ENCODE measurements at places on chromosomes 2 and 18. TPM values are rescaled to one million over a fixed set of nuclear protein-coding genes. Genes with fewer than 3 reads are reported as not detected.

SKOR2 gene
- polyA plus RNA-seq, result not detected

RAMP1 gene
- polyA plus RNA-seq, result not detected

GRCh38 chr18:70333757-70334156, 44.9 kb downstream of the SOCS6 start:
- peak; percentile 90 for DNase-seq

DNA sequence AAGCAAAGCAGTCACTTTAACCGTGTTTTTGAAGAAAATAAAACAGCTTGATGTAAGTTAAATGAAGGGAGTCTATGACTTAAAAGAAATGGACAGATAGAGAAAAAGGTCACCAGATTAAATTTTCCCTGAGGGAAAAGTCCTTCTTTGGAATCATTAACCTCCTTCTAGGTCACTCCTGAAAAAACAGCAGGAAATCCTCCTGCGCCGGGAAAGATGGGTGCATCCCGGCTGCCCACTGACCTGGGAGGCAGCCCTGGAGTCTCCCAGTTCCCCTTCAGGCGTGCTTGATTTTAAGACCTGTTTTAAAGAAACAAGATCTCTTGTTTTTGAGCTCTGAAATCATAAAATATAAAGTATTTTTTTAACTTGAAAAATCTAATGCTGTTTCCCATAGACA, 18.4 kb upstream of the ZNF521 start:
- DNase-seq, result no peak

- DNase-seq, result no peak
These were observed 45.8 kb upstream of the PDK1 start for GRCh38 chr2:172510088-172510487.
